ENCODE measurements at places on chromosomes 1 and 21.
A peak's percentile ranks its signal among the peaks of the same experiment; 100 is the strongest.

- no peaks in the 10 kb centered on the region for H3K27me3 ChIP-seq
- no peak for DNase-seq
- no peak overlapping the region for H3K4me3 ChIP-seq
- peaks cover 46% of the 10 kb centered on the region for H3K36me3 ChIP-seq
- H3K4me1 ChIP-seq: no peaks in the 10 kb centered on the region
Measured at GRCh38 chr1:232980355-232980978, 30.1 kb downstream of the NTPCR start.

GRCh38 chr21:44949779-44950198 lies 10.0 kb downstream of the SLX9 start:
- H3K36me3 ChIP-seq: no peaks in the 10 kb centered on the region
- no peak overlapping the region for H3K27ac ChIP-seq
- H3K4me1 ChIP-seq: peaks cover 18% of the 10 kb centered on the region
- peak; percentile 83 for DNase-seq

DNA sequence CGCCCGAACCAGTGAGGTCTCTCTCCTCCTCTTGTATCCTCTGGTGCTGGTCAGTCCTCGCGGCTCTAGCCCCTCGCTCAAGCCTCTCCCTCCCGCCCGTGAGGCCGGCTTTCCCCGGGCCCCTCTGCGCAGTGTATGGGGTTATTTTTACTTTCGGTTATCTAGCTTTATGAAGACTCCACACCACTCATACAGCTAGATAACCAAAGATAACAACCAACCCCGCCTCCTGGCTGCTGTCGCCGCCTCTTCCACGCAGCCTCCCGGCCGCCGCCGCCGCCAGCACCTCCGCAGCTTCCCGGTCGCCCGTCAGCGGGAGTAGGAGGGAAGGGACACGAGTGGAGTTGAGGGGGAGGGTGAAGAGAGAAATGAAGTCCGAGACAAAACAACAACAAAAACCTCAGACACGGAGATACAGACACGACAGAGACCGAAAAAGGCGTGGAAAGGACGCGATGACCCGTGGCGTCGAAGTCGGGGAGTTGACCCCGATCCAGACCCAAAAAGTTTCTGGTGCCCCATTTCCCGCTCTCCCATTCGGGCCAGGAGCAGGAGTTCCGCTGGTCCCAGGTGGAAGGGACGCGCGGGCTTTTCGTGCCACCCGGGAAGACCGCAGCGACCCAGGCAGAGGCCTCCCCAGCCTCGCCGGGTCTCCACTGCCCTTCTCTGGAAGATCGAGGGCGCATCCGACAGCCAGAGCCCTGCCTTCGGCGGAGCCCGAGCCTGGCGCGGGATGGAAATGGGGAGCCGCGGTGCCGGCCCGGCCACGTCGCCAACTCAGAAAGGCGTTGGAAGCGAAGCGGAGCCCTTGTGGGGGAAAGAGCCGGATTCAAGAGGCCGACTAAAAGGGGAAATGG lies 51.4 kb downstream of the RHBG start:
- no peak for DNase-seq
- H3K36me3 ChIP-seq: no peaks in the 10 kb centered on the region
- no peak overlapping the region for H3K27ac ChIP-seq
- H3K4me1 ChIP-seq: peaks cover 24% of the 10 kb centered on the region
- peaks cover 14% of the 10 kb centered on the region for H3K27me3 ChIP-seq
- H3K4me3 ChIP-seq: peak overlapping the region; percentile 30

DNA sequence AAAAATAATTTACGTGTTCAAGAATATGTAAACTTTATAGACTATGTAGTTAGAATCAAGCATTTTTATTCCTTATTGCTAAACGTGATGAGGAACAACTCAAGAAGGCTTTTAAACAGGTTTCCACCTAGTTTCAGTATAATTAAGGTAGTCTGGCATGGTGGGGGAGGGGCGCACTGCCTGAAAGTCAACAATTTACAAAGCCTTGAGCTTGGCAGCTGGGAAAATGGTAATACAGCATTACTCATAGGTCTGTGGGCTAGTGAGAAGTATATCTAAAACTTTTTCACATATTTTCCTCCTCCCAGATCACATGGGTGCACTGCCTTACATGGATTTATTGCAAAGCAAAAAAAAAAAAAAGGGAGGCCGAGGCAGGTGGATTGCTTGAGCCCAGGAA lies 75.2 kb downstream of the EVI5 start:
- no peak overlapping the region for H3K27ac ChIP-seq
- no peak for DNase-seq
- no peaks in the 10 kb centered on the region for H3K27me3 ChIP-seq
- no peaks in the 10 kb centered on the region for H3K4me1 ChIP-seq
- no peaks in the 10 kb centered on the region for H3K36me3 ChIP-seq

GRCh38 chr1:212286556-212287131 lies 1.4 kb downstream of the PPP2R5A start:
- DNase-seq: no peak
- peak overlapping the region; percentile 98 for H3K27ac ChIP-seq
- peaks cover 31% of the 10 kb centered on the region for H3K4me1 ChIP-seq

- peaks cover 37% of the 10 kb centered on the region for H3K4me1 ChIP-seq
- no peak overlapping the region for H3K4me3 ChIP-seq
- no peak for DNase-seq
Measured at GRCh38 chr1:76864383-76864782, 2.9 kb upstream of the ST6GALNAC5 start.

DNA sequence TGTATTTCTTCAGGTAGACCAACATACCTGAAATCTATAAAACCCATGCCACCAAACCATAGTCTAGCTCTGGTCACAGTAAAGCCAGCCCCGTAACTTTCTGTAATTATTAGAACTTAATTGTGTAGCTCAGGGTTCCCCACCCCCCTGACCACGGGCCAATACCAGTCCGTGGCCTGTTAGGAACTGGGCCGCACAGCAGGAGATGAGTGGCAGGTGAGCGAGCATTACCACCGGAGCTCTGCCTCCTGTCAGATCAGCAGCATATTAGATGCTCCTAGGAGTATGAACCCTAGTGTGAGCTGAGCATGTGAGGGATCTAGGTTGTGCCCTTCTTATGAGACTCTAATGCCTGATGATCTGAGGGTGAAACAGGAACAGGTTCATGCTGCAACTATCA lies 14.6 kb downstream of the TENT5C start:
- no peaks in the 10 kb centered on the region for H3K4me1 ChIP-seq
- no peak overlapping the region for H3K27ac ChIP-seq
- H3K27me3 ChIP-seq: no peaks in the 10 kb centered on the region
- no peak for DNase-seq

- no peak overlapping the region for H3K4me3 ChIP-seq
- no peak for DNase-seq
- no peaks in the 10 kb centered on the region for H3K27me3 ChIP-seq
- H3K36me3 ChIP-seq: no peaks in the 10 kb centered on the region
Measured at GRCh38 chr1:191699343-191699742, 458.9 kb upstream of the RGS18 start.

- no peaks in the 10 kb centered on the region for H3K36me3 ChIP-seq
- peaks cover 61% of the 10 kb centered on the region for H3K4me1 ChIP-seq
- no peak for DNase-seq
- H3K27me3 ChIP-seq: no peaks in the 10 kb centered on the region
- H3K4me3 ChIP-seq: no peak overlapping the region
Measured at GRCh38 chr1:172401892-172402291, 18.6 kb upstream of the C1orf105 start.

- no peak overlapping the region for H3K4me3 ChIP-seq
- no peaks in the 10 kb centered on the region for H3K27me3 ChIP-seq
- no peak overlapping the region for H3K27ac ChIP-seq
- no peaks in the 10 kb centered on the region for H3K36me3 ChIP-seq
- no peaks in the 10 kb centered on the region for H3K4me1 ChIP-seq
Measured at GRCh38 chr21:26164311-26164710, 6.3 kb downstream of the APP start.

- H3K4me1 ChIP-seq: no peaks in the 10 kb centered on the region
- no peak overlapping the region for H3K4me3 ChIP-seq
- no peaks in the 10 kb centered on the region for H3K27me3 ChIP-seq
- DNase-seq: no peak
- H3K36me3 ChIP-seq: no peaks in the 10 kb centered on the region
- no peak overlapping the region for H3K27ac ChIP-seq
Measured at GRCh38 chr21:45780647-45781046, 137.1 kb downstream of the PCBP3 start.

GRCh38 chr21:27369978-27370571 lies 403.2 kb upstream of the ADAMTS5 start:
- H3K4me3 ChIP-seq: no peak overlapping the region
- DNase-seq: no peak
- H3K4me1 ChIP-seq: no peaks in the 10 kb centered on the region

- DNase-seq: peak; percentile 47
- H3K4me1 ChIP-seq: no peaks in the 10 kb centered on the region
- H3K27ac ChIP-seq: no peak overlapping the region
- no peaks in the 10 kb centered on the region for H3K36me3 ChIP-seq
- H3K4me3 ChIP-seq: no peak overlapping the region
Measured at GRCh38 chr1:28877132-28877781, 37.1 kb upstream of the EPB41 start.

DNA sequence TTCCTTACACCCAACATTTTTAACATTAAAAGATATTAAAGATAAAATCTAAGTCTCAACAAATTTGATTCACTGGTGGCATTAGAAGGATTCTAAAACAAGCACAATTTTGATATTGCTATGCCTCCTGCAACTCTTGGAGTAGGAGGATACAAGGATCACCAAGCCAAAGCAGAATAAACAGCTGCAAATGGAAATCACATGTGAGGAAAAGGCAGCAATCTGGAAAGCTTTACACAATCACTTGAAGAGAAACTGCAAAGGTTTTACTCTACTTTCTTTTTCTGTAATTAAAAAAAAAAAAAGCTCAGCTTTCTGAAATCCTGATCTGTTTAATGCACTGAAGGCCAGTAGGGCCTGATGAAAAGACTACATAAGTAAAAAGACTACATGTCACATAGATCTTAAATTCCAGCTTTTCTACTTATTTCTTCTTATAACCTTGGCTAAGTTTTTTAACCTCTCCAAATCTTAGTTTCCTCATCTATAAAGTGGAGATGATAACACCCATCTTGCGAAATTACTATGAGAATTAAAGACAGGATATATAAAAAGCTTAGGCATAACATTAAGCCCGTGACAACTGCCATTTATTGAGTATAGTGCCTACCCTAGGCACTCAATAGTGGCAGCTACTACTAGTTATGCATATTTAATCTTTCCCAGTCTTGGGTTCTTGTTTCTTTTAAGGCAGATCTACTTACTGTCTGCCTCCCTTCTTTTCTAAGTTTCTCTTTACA lies 73.5 kb downstream of the EPS15 start:
- H3K36me3 ChIP-seq: peaks cover 8% of the 10 kb centered on the region
- no peaks in the 10 kb centered on the region for H3K27me3 ChIP-seq
- H3K27ac ChIP-seq: peak overlapping the region; percentile 58

DNA sequence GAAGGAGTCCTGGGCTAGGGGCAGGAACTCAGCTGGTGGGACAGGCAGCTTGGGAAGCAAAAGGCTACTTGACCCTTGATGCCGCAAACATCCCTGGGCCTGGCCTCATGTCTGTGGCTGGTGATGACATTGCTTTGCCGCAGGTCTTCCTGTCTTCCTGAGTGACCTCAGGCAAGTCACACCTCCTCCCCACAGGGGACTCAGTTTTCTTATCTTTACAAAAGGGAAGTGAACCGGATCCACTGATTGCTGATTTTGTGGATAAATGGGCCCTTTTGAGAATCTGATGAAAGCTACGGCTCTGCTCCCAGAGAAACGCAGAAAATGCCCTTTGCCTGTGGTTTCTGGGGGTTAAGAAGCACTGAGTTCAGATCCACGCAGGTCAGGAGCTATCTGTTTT lies 20.7 kb downstream of the PLOD1 start:
- H3K4me1 ChIP-seq: no peaks in the 10 kb centered on the region
- no peak overlapping the region for H3K27ac ChIP-seq
- no peak for DNase-seq

GRCh38 chr1:91707114-91707889 lies 178.6 kb downstream of the TGFBR3 start:
- no peak overlapping the region for H3K4me3 ChIP-seq
- H3K27ac ChIP-seq: no peak overlapping the region
- peaks cover 70% of the 10 kb centered on the region for H3K36me3 ChIP-seq
- H3K27me3 ChIP-seq: no peaks in the 10 kb centered on the region
- no peak for DNase-seq

GRCh38 chr1:15431571-15431948 lies 6.7 kb upstream of the CTRC start:
- H3K36me3 ChIP-seq: no peaks in the 10 kb centered on the region
- DNase-seq: no peak
- H3K27me3 ChIP-seq: no peaks in the 10 kb centered on the region

- H3K27me3 ChIP-seq: no peaks in the 10 kb centered on the region
- no peaks in the 10 kb centered on the region for H3K4me1 ChIP-seq
- H3K4me3 ChIP-seq: no peak overlapping the region
- no peak overlapping the region for H3K27ac ChIP-seq
- no peak for DNase-seq
- H3K36me3 ChIP-seq: peaks cover 6% of the 10 kb centered on the region
Measured at GRCh38 chr1:20871419-20871818, 84.3 kb upstream of the HP1BP3 start.

DNA sequence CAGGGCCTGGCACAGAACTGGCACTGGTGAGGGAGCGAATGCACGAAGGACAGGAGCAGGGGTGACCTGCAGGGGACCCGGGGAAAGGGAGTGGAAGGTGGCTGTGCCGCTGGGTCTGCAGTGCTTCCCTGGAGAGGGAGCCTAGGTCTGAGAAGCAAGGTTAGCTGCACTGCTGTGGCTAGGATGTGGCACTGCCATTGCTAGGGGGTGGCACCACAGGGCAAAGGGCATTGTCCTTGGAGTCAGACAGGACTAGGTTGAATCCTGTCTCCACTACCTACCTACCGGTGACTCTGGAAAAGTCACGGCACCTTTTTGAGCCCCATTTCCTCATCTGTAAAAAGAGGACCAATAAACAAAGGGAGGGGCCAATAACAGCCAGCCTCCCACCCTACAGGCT lies 28.3 kb downstream of the SLC1A7 start:
- no peaks in the 10 kb centered on the region for H3K36me3 ChIP-seq
- DNase-seq: no peak
- no peaks in the 10 kb centered on the region for H3K4me1 ChIP-seq
- H3K27me3 ChIP-seq: no peaks in the 10 kb centered on the region
- no peak overlapping the region for H3K4me3 ChIP-seq
- peak overlapping the region; percentile 57 for H3K27ac ChIP-seq
